ENCODE measurements at places on chromosomes 4 and X.

DNA sequence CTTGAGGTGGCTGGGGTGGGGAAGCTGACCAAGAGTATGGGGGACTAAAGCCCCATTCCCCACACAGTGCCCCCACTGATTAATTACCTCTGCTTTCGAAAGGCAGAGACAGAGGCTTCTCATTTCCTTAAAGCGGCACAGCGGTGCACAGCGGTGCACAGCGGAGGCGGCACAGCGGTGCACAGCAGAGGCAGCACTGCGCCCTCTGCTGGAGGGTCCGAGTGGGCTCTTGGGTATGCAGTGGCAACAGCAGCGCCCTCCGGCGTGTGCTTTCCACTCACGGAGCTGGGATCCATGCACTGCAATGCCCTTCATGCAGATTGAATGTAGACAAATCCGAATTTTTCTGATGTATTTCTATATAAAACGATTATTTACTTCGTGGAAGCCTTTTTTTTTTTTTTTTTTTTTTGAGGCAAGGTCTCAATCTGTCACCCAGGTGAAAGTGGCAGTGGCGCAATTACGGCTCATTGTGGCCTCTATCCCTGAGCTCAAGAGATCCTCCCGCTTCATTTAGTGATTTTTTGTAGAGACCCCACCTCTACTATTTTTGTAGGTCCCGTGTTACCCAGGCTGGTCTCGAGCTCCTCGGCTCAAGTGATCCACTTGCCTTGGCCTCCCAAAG is 19.7 kb upstream of the PRPS2 start:
- peak; percentile 64 for DNase-seq

DNA sequence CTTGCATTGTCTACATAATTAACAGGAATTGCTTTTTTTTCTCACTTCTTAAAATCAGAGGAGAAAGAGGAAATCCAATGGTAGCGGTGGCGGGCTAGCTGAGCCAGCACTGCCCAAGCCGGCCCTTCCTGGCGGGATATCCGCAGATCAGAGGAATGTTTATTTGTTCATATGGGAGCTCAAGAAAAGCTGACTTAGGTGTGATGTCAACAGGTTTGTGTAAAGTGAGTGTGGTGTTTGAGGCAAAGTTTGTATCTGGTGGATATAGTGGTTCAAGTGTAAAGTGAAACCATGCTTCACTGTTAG is 466 bp upstream of the SLC39A8 start:
- peak; percentile 56 for DNase-seq

DNA sequence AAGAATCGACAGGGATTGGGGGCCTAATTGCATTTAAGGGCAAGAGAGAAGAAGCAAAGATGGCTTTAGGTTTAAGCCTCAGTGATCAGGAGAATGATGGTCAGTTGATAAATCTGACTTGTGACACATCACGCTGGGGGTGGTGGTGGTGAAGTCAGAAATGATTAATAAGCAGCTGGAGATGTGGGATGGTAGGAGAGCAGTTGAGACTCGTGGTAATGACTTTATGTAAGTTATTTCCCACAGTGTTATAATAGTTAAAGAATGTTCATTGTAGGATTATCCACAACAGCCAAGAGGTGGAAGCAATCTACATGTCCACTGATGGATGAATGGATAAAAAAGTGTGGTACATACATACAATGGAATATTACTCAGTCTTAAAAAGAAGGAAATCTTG is 178.9 kb upstream of the GPC4 start:
- DNase-seq = no peak

DNA sequence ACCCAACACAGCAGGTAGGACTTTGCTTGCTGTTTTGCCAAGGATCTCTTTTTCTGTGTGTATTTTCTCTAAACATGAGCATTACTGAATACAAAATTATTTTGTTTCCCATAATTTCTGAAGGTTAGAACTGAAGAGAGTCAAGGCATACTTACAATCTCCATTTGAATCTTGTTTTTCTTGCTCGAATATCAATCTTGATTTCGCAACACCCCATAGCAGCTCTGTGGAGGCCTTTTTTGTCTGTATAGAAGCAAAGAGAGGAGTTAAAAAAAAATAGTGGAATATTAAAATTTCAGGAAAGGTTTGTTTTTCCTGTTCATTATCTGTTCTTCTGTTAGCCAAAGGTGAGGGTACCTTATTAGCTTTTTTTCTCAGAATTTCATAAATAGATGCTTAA is 92.9 kb downstream of the TNIP2 start:
- no peak for DNase-seq

DNA sequence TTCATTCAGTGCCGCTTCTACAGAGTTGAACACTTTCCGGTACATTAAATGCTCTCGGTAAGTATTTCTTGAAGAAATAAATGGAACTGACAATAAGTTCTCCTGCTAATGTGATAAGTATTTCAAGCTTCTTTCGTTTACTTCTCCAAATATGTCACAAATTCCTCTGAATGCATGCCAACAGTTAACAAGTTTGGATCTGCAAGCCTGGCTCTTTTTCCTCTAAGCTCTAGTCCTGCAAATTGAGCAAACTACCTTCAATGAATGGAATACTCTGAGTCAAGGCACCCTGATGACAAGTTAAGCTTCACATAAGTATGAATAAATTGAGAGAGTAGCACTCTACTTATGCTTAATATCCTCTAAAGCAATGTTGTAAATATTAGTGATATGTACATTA is 403.6 kb downstream of the PDGFC start:
- DNase-seq = no peak

DNA sequence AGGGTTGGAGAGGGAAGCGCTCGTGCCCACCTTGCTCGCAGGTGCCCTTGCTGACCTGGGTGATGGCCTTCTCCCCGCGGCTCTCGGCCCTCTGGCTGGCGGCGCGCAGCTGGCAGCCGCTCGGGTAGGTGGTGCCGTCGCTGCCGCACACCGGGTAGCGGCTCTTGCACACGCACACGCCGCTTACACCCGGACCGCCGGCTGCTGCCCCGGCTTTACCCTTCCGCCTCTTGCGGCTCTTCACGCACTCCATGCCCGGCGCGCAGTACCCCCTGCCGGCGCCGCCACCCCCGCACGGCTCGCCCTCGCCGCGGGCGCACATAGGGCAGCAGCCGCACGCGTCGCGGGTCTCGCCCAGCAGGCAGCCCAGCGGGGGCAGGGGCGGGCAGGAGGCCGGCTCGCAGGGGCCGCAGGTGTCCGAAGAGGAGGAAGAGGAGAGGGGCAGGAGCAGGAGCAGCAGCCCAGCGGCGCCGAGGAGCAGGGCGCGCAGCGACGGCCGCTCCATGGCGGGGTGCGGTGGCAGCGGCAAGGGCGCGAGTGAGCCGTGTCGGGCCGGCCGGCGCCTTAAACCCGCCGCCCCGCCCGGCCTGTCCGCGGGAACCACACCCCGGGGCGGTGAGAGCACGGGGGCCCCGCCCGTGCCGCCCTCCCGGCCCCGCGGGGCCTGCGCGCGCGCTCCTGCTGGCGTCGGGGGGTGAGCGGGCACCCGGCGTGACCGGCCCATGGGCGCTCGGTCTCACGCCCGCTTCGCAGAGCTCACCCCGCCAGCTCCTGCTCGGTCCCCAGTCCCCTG is at the start of gene IGFBP7:
Gene IGFBP7, minus strand, starts transcription at position 539 of the 793 bp plus-strand sequence. Its CDS starts 34 bp downstream, at position 505.
- DNase-seq = peak; percentile 57

- no peak for DNase-seq
Observed at GRCh38 chr4:120070196-120070595, 3.5 kb upstream of the MAD2L1 start.

- DNase-seq = peak; percentile 55
Observed at GRCh38 chrX:39814391-39814790, 283.4 kb downstream of the BCOR start.

DNA sequence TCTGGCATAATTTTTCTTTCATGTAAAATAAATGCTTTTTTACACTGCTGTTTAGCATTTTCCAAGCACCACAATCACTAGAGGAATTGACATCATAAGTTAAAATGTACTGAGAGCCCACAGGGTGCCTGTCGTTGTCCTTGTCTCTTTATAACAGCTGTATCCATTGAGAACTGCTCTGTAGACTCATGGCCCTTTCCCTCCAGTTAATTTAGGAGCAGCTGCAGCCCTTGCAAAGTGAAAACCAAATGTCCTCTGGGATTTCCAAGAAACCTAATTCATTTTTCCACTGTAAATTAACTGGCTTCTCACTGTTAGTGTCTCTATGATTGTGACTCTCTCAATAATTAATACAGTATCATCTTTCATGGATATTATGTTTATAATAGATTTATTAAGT is 185.9 kb downstream of the SLC4A4 start:
- no peak for DNase-seq

GRCh38 chrX:3541336-3541735 is 172.1 kb downstream of the PRKX start:
- no peak for DNase-seq

GRCh38 chrX:139126493-139126892 is 404.0 kb upstream of the F9 start:
- no peak for DNase-seq

DNA sequence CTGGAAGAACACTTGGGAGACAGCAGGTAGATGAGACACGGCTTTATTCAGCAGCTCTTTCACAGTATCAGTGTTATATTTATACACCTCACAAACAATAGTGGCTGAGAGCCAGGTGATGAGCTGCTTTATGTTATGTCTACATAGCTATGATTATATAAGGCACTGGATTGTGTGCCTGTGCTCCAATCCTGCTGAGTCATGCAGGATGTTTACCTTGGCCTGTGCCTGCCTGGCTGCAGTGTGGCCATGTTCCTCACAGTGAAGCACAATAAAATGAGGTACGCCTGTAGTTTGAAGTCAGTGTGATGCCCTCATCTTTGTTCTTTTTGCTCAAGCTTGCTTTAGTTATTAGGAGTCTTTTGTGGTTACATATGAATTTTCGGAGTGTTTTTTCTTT is 31.3 kb downstream of the CXCL13 start:
- peak; percentile 60 for DNase-seq

GRCh38 chr4:75370576-75370975 is 143.6 kb downstream of the RCHY1 start:
- no peak for DNase-seq

DNA sequence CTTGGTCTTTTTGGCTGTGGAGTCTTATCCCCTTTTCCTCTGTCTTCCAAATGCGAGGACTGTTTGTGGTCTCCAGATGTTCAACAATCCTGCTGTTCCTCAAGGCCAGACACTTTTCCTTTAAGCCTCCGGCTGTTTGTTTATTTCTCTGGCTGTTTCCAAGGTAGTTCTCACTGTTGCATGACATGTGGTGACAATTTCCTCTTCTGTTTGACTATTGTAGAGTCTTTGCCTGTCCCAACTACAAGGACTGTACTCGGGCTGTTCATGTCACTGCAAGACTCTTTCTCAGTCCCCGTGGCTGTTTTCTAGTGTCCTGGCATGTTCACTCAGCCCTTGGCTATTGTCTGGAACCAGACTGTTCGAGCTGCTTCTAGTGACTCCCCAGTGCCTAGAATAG is 50.6 kb downstream of the ZNF157 start:
- DNase-seq = no peak

GRCh38 chrX:132025041-132025440 is 1.9 kb downstream of the STK26 start:
- no peak for DNase-seq
